GDM1 (cell line): ENCODE measurements at places on chromosomes 1 and 21.

DNA sequence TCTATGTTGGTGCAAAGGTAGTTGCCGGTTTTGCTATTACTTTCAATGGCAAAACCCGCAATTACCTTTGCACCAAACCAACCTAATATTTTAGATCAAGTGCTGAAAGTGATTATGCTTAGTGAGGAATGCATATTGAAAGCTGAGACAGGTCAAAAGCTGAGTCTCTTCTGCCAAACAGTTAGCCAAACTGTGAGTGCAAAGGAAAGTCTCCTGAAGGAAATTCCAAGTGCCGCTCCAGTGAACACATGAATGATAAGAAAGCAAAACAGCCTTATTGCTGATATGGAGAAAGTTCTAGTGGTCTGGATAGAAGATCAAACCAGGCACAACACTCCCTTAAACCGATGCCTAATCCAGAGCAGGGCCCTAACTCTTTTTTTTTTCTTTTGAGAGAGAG, 83.1 kb upstream of the ERRFI1 start:
- DNase-seq: no peak

- DNase-seq: no peak
Measured at GRCh38 chr1:6667139-6667538, 34.5 kb downstream of the DNAJC11 start.

GRCh38 chr1:213484333-213484732, 433.3 kb downstream of the RPS6KC1 start:
- DNase-seq: no peak

DNA sequence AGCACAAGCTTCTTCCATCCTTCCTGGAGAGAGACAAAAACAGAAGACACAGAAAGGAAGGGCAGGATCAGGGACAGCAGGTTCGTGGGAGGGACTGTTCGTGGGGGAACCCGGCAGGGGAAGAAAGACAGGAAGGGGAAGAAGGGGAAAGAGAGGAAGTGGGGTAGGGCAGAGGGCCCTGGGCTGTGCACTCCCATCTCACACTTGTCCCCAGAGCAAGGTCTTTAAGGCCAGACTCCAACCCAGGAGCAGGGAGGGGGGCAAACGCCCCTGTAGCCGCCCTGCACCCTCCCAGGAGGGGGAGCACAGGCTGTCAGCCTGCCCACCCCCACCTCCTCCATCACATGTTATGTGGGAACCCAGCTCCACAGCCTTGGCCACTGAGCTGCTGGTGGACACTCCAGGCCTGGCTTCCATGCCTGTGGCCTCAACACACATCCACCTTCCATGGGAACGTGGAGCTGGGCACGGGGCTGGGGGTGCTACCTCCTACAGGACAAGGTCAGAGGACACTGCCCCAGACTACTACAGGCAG, 9.3 kb downstream of the SLC19A1 start:
- no peak for DNase-seq

- DNase-seq: no peak
Measured at GRCh38 chr1:12057940-12058687, 5.0 kb upstream of the TNFRSF8 start.

GRCh38 chr1:47317841-47318240, 3.9 kb upstream of the STIL start:
- DNase-seq: no peak

DNA sequence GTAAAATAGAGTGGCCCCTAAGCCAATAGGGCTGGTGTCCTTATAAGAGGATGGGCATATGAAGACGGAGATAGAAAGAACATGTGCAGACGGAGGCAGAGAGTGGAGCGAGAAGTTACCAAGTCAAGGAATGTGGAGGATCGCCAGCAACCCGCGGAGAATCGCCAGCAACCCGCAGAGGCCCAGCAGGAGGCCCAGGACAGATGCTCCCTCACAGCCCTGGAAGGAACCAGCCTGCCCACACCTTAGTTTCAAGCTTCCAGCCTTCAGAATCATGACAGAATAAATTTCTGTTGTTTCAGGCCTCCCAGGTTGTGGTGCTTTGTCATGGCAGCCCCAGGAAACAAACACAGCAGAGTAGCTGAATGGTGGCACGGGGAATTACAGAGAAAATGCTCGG, 9.6 kb downstream of the CLDN14 start:
- no peak for DNase-seq

DNA sequence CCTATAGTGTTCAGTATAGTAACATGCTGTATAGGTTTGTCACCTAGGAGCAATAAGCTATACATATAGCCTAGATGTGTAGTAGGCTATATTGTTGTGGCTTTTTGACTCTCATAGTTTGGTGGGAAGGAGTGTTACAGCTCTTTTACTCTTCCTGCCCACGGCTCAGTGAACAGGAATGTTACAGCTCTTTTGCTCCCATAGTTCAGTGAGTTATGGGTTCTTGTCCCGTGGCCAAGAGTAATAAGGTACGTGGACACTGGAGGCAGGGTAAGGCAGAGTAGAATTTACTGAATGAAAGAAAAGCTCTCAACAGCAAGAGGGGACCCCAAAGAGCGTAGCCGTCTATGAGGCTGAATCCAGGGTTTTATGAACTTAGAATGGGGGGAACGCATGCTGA, 734.3 kb downstream of the ADGRL2 start:
- DNase-seq: no peak

GRCh38 chr21:14099570-14099969, 111.2 kb downstream of the LIPI start:
- no peak for DNase-seq

DNA sequence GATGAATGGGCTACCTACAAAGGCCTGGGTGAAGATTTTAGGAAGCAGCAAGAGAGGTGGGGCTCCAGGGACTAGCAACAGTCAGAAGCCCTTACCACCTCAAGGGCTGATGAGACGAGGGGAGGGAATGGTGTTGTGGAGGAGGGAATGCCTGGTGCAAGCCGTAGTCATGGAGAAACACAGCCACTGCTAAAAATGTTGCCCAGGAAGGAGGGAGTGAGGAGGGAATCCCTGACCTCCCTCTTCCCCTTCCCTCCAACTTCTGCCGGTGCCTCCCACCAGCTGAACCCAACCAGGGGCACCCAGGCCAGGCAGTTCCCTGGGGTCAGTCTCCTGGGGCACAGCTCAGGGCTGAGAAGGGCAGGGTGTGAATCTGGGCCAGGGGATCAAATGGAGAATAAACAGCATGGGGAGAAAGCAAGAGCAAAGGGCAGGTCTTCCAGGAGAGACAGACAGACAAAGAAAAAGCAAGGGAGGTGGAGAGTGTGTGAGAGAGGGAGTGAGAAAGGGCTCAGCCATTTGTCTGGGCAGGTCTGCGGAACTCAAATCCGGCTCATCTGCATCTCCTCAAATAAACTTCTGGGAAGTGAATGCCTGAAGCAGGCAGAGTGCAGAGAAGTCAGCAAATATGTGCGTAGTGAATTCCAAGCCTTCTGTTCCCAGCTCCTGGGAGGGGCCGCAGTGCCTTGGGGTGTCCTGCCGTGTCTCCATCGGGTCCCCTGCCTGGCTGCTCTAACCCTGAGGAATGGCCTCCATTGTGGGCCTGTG, 27.1 kb upstream of the POU3F1 start:
- DNase-seq: no peak

GRCh38 chr21:37453350-37453749, 86.8 kb downstream of the DYRK1A start:
- DNase-seq: no peak

DNA sequence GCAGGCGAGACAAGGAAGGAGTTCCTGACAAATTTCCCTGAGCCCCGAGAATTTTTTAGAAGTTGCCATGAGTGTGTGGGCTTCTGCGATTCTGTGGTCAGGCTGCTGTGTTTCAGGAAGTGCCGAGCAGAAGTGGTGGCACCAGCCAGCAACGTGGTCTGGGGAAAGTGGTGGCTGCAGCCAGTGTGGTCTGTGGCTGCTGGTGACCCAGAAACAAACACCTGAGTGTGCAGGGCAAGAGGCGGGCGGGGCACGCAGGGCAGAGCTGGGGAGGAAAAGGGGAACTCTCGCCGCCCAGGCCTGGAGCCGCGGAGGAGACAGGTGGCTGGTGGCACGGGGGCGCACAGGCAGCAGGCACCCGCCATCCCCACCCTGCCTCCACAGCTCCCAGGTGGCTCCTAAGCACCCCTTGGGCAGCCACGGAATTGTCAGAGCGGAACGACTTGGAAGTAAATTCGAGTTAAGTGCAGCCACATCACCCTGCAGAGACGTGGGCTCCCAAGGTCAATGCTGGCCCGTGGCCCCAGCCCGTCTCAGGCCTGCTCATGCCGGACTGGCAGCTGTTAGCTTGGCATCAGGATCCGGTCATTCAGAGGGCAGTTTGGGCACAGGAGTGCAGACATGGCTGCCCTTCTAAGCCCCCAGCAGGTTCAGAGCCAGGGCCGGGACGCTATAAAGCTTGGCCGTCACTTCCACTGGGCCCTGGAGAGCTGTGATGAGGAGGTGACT, 25.1 kb downstream of the PRDM16 start:
- DNase-seq: peak; percentile 74

- DNase-seq: no peak
Measured at GRCh38 chr1:9443913-9444445, 95.3 kb upstream of the SLC25A33 start.

DNA sequence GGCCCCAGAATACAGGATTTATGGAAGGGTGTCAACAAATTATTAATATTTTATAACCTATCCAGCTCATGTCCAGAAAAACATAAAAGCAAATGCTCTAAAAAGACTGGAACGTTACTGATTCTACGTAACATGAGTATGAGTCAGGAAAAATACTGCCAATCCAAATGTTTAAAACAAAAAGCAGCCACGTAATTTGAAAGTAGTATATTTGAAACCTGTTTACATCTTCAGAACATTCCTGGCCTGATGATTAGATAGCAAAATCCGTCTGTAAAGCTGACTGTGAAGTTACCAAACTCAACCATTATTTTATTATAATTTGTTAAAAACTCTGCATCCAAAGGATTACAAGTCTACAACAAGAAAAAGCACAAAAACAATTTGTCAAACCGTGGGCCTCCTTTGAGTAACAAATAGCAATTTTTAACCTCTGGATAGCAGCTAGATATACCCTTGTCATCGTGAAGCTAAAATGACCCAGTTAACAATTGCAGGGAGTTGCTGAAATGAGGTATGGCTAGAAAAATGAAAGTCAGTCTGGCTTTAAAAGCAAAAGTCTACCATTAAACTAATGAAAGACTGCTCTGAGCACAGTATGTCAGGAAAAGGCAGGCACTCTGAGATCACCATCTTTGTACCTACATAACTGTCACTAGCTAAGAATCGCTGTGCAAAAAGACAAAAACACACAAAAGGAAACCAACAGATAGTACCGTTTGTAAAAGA, 1.2 kb downstream of the UBR4 start:
- no peak for DNase-seq
